ENCODE measurements at places on chromosomes 3 and 15.

GRCh38 chr3:11289864-11290263 is 17.7 kb downstream of the ATG7 start:
- DNase-seq: no peak

DNA sequence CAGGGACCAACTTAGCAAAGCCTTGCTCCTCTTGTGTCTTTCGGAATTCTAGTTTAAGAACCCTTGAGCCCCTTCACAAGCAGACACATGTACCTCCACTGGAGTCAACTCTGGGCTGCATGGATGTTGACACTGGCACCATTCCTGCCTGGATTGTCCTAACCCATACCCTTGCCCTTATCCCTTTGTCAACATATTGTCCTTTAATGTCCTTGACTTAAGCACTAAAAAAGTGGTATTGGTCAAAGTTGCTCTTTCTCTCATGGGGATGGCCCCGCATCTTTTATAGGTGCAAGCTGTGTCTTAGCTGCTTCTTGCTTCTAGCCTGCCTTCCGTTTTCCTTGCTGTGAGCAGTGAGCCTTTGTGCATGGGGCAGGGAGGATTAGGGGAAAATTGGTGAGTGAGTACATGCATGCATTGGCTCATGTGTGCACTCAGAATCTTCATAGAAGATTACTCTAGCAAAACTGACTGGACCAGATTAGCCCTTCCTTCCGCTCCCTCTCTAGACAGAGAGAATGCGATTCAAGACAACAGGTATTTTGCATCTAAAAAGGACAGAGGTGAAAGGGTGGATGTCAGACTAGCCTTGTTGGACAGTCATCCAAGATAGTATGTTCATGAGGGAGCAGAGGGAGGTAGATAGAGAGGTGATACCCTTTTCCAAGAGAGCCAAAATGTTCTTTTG is 42.4 kb downstream of the TGFBR2 start:
- no peak for DNase-seq

DNA sequence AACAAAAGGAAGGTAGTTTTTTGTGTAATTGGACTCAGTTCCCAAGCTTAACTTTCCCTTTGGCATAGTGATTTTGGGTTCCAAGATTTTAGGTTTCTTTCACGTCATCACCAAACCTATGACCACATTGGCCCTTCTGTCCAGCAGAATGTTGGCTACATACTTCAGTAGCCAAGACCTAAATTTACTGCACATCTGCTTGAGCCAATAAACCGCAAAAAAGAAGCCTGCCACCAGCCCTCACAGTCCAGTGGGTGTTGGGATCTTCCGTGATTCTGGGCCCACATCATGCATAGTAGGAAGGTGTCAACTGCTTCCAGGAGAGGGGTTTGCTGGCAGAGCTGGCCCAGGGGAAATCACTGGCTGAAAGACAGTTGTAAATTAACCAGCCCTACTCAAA is 57.6 kb upstream of the LIPC start:
- DNase-seq: no peak

DNA sequence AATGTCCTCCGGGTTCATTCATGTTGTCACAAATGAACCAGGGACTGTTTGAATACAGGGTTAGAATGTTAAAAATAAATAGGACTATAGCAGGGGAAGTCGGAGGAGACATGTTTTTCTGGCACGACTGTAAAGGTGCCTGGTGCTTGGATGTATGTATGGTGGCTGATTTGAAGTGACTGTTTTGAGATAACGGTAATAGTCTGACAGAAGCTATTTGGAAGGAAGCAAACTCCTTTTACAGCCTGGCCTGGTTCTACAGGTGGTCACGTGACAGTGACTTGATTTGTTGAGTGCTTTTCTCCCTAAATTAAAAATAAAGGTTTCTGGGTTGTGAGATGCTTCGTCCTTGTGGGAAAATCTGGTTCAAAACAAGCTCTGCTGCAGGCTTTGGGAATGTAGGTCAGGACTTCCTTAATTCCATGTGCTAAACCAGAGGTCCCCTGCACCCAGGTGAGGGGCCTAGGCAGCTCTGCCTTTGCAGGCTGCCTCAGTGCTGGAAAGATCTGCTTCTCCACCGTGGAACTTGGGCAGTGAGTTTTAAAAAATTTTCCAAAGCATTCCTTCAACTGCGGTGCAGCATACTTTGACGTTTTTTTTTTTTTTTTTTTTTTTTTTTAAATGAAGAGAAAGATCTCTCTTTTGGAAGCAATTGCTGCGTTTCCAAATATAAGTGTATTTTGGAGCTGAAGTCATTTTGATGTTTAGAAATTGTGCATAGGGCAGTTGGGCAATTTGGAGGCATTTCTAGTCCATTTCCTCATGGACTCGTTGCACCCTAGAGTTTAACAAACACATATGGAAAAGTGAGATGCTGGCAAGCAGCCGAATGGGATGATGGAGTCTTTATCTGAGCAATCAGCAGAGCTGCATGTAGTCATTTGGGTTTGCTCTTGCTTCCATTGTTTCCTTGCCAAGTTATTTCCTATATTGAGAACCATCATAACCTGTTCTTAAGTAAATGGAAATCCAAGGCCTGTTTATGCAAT is 30.9 kb downstream of the ITPR1 start:
- no peak for DNase-seq

DNA sequence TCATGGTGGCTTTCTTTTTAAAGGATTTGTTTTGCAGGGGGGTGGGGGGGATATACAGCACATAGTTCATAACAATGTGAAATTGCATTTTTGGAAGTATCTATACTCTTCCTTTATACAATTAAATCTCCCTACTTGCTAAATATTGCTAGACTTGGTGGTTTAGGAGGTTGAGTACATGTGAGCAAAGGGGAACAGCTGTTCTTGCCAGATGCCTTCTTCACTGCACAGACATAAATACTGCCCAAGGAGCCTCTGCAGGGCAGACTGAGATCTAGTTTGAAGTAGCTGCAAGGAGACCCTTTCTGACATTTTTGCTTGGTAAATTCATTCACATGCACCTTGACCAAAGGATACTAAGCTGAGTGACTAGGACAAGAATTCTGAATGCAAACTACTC is 228.6 kb upstream of the IL12A start:
- DNase-seq: no peak

- no peak for DNase-seq
These were observed 31.4 kb downstream of the SLC49A4 start for GRCh38 chr3:122826278-122826677.

DNA sequence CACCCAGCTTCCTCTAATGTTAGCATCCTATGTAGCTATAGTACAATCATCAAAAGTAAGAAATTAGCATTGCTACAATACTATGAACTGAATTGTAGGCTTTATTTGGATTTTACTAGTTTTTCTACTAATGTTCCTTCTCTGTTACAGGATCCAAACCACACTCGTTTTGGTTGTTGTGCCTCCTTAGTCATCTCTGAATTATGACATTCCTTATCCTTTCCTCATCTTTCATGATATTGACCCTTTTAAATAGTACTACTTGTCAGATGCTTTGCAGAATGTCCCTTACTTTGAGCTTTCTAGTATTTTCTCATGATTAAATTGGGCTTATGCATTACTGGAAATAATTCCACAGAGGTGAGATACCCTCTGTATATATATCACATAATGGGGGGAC is 265.4 kb downstream of the VPS13C start:
- DNase-seq: no peak

DNA sequence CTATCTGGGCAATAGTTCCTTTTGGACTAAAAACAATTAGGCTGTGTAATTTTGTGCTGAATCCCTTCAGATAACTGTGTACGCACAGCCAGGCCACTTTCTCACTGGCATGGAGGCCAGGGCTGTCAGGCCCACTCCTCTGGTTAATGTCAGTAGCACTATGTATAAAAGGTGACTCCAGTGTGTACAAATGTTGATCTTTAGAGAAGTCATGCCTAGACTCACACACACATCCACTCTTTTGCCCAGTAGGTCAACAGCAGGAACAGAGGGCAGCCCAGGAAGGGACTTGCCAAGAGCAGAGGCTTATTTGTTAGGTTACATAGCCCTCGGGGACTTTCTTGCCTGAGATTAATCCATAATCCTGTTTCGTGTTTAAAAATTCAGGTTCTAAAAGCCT is 416.6 kb upstream of the WNT5A start:
- no peak for DNase-seq

GRCh38 chr3:112345681-112346080 is 12.7 kb downstream of the CD200 start:
- no peak for DNase-seq

- DNase-seq: no peak
These were observed 29.4 kb upstream of the ATP8B4 start for GRCh38 chr15:50148362-50148963.

- DNase-seq: no peak
These were observed 17.3 kb downstream of the SUCNR1 start for GRCh38 chr3:151890721-151891141.

DNA sequence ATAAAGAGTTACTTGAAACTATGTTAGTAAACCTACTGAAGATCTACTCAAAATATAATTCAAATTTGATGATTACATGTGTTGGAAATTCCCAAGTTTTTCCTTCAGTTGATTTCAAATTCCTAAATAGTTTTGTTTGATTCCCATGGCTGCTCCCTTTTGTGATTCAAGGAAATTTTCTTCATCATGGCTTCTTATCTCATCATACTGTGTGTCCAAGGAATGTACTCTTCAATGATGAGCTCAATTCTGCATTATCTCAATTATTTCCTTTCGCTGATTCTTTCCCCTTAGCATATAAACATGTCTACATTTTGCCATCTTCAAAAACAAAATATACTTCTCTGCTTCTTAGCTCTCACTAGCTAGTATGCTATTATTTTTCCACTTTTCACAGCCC is 460.4 kb upstream of the NAALADL2 start:
- no peak for DNase-seq

DNA sequence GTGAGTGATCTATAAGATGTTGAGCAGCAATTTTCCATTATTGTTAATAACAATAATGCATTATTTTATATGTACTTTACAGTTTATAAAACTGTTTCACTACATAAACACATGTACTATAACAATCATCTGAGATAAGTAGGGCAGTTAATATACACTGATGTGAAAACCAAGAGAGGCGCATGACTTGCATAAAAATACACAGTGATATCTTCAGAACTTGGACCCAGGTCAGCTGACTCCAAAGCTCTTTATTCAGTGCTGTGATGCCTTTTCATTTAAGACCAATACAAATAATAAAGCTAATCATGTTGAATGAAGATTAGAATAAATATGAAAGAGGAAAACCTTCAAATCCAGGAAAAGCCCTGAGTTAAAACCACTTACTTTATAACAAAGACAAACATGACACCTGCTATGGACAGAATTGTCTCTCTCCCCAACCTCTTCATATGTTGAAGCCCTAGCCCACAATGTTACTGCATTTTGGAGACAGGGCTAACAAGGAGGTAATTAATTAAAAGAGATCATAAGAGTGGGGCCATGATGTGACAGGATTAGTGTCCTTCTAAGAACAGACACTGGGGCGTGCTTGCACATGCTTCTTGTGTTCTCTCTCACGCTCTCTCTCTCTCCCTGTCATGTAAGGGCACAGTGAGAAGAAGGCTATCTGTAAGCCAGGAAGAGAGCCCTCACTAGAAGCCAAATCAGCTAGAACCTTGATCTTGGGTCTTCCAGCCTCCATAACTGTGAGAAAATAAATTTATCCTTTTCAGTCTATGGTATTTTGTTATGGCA is 55.8 kb upstream of the TSPAN3 start:
- no peak for DNase-seq

DNA sequence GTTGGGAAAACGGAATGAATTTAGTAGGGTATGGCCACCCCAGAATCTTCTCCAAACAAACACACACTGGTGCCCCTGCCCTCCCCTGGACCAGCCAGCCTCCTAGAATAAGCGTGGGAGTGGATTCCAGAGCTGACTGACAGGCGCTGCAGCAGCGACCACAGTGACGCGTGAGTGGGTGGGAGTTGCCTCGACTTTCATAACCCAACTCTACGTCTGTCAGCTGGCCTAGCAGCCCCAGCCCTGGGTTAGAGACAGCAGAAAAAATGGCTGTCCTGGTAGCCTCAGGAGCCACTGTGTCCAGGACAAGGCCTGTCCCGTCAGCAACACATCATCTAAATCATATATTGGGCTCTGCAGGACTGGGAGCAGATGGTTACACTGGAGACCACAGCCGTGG is 10.0 kb downstream of the PLA2G4B start:
- no peak for DNase-seq

DNA sequence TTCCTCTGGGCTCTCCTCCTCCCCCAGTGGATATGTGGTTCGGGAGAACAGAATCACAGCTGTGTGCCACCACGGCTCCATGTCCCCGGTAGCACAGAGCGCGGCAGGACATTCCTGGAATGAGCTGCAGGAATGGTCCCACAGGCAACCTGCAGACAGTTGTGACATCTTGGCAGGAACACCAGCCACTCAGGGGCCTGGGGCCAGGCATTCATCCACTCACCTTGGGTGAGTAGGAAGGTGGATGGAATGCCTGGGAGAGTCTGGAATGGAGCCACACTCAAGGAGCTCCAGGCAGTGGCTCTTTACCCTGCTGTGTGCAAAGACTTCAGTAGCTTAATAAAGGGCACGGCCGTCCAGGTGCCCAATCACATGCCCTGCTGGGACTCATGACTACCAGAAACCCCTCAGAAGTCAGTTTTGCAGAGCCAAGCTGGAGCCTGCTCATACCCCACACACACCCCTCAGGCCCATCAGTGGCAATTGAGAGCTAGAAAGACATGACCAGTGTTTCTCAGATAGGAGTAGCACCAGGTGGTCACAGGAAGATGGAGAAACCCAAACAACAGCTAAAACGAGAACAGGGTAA is 117.3 kb upstream of the PRR20G start:
- no peak for DNase-seq

DNA sequence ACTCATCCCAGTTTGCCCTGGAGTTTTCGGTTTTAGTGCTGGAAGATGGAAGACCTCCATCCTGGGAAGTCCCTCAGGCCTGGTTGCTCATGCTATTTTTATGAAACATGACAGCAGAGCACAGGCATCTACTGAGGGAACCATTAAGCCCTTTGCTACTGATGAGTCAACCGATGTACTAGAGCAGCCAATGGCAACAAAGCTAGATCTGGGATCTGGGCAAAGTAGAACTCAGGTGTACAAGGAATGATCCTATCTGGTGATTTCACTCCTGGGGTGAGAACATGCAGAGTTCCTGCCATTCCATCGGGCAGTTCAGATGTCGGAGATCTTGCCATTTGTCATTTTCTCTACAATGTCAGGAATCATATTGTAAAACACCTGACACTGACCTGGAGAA is 166.2 kb upstream of the NSMCE3 start:
- DNase-seq: no peak

Data from T-cell (primary cell).